ENCODE measurements at places on chromosomes 2 and 18.

- DNase-seq: no peak
These were observed 402.8 kb upstream of the SYT4 start for GRCh38 chr18:43680096-43680495.

- DNase-seq: no peak
These were observed 53.0 kb downstream of the KCNG2 start for GRCh38 chr18:79850731-79851130.

- DNase-seq: no peak
These were observed 1696.3 kb upstream of the TMEFF2 start for GRCh38 chr2:193891023-193891422.

- DNase-seq: no peak
These were observed 2.2 kb upstream of the SERPINB12 start for GRCh38 chr18:63539904-63540510.

DNA sequence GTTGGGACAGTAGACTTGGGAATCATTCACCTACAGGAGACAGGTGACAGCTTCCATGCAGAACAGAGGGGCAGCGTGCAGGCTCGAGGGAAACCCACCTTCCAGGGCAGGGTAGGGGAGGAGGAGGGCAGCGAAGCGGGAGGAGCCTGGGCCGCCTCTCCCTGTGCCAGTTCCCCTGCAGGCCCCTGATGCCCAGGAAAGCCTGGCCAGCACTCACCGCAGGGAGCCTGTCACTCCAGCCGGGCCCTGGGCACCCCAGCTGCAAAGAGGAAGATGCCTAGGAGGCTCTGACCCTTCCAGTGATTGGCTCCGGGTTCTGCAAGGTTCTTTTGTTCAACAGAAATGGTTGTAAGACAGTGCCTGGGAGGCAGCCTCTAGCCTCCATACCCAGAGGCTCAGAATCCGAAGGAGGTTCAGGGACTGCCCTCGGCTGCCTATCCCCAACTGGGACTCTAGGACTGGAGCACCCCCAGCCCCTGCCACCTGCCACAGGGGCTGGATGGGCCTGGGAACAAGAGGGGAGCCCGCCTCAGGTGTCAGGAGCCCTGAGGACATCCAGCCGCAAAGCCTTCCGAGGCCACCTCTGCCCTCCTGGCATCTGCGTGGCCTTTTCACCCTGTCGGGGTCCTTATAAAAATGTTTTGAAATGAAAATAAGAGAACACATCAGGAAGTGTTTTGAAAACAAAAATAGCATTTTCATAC is 103.2 kb downstream of the PTGR3 start:
- no peak for DNase-seq

DNA sequence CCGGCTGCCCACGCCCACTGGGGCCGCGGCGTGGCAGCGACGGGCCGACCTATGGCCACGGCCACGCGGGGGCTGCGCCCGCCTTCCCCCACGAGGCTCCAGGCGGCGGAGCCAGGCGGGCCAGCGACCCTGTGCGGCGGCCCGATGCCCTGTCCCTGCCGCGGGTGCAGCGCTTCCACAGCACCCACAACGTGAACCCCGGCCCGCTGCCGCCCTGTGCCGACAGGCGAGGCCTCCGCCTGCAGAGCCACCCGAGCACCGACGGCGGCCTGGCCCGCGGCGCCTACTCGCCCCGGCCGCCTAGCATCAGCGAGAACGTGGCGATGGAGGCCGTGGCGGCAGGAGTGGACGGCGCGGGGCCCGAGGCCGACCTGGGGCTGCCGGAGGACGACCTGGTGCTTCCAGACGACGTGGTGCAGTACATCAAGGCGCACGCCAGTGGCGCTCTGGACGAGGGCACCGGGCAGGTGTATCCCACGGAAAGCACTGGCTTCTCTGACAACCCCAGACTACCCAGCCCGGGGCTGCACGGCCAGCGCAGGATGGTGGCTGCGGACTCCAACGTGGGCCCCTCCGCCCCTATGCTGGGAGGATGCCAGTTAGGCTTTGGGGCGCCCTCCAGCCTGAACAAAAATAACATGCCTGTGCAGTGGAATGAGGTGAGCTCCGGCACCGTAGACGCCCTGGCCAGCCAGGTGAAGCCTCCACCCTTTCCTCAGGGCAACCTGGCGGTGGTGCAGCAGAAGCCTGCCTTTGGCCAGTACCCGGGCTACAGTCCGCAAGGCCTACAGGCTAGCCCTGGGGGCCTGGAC is 253.2 kb downstream of the GLI2 start:
- DNase-seq: no peak

DNA sequence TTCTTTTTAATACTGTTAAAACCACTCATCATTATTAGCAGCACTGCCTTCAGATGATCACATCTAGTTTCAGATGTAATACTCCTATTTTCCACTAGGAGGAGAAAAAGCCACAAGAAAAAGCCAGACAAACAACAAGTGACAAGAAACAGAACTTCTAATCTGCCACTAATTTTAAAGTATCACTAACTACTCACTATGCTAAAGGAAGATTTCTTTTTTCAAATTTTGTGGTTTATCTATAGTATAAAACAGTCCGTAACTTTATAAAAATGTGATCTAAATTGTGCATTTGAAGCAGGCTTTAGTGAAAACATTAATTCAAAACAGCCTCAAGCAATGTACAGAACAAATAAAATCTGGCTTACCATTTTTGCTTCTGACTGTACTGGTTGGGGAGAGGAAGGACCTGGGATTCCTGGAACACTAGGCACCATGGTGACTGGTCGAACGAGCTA is 56.8 kb downstream of the ATF2 start:
- no peak for DNase-seq

GRCh38 chr2:110888411-110888810 is 156.0 kb downstream of the ACOXL start:
- DNase-seq: no peak

DNA sequence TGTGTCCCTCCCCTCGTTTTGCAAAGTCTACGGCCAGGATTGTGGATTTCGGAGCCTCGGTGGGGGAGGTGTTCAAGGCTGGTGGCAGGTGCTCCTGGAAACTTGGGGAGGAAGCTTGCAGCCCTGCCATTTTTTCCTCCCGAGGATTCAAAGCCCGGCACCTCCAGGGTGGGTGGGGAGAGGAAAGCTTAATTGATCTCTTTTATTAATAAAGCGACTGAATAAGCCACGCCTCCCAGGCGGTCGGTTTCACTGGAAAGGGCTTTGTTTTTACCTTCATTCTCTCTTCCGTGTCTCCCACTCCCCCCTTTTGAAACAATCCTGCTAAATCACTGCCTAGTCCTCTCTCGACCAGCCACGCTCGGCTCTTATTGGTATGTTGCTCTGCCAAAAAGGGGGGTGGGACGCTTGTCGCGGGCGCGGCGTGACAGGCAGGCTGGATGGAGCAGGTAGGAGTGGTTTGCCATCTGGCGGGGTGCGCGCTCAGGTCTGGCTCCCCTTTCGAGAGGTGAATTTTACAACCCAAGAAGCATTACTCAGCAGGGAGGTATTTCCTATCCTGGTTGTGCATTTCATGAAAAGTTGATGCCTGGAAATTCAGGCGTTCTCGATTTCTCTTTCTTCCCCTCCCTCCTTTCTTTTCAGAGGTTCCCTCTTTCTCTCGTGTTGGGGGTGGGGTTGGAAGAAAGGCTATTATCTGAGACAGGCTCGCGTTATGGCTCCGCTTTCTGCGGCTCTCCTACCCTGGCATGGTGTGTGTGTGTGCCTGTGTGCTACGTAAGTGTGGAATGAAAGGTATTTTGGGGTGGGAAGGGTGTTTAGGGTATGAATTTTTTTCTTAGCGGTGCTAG is 1.4 kb downstream of the NEDD4L start:
- DNase-seq: peak; percentile 52

DNA sequence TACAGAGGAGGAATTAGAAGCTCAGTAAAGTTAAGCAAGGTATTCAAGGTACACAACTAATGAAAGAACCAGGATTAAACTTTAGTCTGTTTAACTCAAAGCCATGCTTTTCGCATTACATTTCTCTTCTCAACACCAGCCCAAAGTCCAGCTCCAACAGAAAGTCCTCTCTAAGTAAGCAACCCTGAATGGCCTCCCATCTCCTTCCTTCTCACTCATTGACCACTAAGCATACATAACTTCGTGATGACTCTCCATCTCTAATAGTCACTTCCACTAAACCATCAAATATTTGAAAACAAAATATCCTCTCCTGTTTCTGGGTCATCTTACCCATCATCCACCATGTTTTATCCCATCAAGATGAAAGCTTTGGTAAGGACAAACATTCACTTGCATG is 219.8 kb downstream of the RAD51AP2 start:
- DNase-seq: no peak

- no peak for DNase-seq
These were observed 50.8 kb upstream of the FANCL start for GRCh38 chr2:58291726-58292438.

DNA sequence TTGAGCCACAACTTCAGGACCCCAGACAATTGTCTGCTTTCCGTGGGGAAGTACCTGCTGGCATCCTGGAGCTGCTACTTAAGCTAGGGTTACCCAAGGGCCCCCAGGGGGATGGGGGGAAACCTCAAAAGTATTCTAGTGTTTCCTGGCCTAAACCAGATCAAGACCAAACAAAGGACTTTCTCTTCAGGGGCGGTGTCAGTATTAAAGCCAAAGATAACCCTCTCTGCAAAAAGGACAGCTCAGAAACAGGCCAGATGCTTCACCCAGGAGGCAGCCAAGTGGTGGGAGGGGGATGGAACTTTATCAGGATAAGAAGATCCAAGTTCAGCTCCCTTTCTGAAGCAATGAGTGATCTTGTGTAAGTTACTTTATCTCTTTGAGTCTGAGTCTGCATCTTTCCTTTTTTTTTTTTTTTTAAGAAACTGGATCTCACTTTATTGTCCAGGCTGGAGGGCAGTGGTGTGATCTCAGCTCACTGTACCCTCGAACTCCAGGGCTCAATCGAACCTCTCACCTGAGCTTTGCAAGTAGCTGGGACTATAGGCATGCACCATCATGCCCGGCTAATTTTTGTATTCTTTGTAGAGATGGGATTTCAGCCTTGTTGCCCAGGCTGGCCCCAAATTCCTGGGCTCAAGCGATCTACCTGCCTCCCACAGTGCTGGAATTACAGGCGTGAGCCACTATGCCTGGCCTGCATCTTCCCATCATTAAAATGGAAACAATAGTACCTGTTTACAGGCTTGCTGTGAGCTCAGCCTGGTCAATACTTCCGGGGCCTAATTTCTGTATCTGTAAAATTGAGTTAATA is 151.8 kb upstream of the PTPRM start:
- no peak for DNase-seq

GRCh38 chr2:68483011-68483410 is 15.6 kb downstream of the APLF start:
- DNase-seq: no peak

GRCh38 chr2:158726911-158727592 is 68.1 kb upstream of the DAPL1 start:
- DNase-seq: no peak

GRCh38 chr2:238866656-238867277 is 18.9 kb downstream of the TWIST2 start:
- DNase-seq: no peak

GRCh38 chr2:218168016-218168415 is 1.3 kb upstream of the CXCR1 start:
- DNase-seq: no peak

- no peak for DNase-seq
These were observed 28.0 kb downstream of the DNER start for GRCh38 chr2:229686122-229686919.

GRCh38 chr2:170073288-170073687 is 104.7 kb upstream of the MYO3B start:
- no peak for DNase-seq

DNA sequence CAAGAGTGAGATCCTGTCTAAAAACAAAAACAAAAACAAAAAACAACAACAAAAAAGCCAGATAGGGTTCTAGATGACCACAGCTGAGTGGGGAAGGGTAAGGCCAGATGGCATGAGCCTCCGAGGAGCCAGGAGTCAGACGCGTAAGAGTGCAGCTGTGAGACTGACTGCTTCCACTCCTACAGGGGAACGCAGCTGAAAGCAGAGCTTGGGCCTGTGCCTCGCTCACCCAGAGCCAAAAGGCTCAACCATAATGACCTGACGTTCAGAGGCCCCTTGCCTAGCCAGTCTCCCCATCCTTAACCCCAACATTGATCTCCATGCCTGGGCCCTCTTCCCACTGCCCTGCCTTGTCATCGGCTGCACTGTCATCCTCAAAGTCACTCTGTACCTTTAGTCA is 26.5 kb upstream of the NCL start:
- DNase-seq: no peak

Measured in activated T-cell treated with anti-CD3 and anti-CD28 coated beads, Interleukin-2, amount 50 U/mL, for 1 hour (primary cell).